HL-60 (cell line): ENCODE measurements at places on chromosomes 5 and 9.
A peak's percentile ranks its signal among the peaks of the same experiment; 100 is the strongest.

DNA sequence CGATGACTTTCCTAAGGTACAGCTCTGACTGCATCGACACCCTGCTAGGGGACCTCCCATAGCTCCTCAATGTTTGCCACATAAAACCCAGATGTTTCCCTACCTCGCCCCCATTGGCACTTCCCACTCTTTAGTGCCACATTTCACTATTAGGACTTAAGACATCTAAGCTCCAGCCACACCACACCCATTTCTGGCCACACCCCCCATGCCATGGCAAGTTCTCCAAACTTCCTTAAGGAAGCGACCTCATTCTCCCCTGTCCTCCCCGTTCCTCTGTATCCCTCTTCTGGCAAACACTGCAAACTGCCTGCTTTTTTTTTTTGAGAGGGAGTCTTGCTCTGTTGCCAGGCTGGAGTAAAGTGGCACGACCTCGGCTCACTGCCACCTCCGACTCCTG lies 62.9 kb downstream of the USP20 start:
- DNase-seq, result no peak

GRCh38 chr5:19751326-19751725 lies 236.7 kb downstream of the CDH18 start:
- no peak for DNase-seq

DNA sequence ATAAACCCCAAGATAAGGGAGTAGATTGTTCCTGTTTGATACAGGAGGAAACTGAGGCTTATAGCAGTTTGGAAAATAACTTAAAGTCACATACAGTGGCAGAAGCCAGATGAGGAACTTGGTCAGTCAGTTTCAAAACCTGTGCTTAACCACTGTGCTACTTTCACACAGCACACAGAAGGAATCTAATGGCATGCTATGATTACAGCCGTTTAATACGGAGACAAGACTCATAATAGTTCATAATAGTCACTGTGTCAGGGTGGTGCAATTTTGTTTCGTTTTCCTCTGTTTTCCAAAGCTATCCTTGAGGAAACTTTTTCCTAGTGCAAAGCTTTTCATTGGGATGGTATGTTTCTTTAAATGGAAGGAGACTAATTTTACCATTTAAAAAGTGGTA lies 112.3 kb downstream of the GCNT1 start:
- DNase-seq, result peak; percentile 79

GRCh38 chr9:36716496-36716895 lies 143.8 kb downstream of the MELK start:
- no peak for DNase-seq

DNA sequence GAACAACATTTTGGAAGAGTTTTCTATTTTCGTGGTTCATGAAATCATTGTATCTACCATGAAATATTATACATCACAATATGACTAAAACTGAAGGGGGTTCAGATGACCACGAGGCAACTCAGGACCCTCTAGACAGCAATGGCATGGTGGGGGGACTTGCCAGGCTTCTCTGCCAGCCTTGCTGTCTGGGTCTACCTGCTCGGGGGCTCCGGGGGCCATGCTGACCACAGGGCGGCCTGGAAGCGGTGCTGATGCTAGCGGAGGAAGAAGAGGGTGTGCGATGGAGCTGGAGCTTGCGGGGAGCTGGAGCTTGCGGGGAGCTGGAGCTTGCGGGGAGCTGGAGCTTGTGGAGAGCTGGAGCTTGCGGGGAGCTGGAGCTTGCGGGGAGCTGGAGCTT lies 89.2 kb upstream of the IRX4 start:
- DNase-seq, result no peak

DNA sequence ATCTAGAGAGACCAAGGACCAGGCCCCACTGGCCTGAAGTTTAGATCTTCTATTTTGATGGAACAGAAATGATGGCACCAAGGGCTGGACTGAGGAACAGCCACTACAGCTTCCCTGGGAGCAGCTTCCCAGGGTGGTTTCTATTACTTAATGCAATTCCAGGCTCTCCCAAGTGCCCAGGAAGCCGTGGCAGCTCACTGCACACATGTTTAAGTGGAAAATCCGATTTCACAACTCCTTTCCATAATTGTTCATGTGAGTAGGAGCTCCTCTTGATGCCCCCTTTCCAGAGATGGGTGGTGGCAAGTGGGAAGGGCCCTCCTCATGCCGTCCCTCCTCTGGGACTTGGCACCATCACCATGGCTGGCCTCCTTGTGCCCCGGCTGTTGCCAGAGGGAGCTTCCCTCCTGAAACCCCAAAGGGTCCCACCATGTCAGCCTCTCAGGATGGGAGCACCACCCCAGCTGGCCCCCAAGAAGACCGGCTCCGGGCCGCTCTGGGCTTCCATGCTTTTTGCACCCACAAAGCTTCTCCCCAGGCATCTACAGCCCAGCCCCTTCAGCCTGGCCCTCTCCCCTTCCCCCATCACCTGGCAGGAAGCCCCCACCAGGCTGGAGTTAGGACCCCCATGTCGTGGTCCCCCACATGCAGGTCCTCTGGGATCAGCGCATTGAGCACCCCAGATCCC lies 9.1 kb upstream of the UBAC1 start:
- DNase-seq, result no peak

- no peak for DNase-seq
These were observed 58.7 kb downstream of the SLC46A2 start for GRCh38 chr9:112831969-112832368.

DNA sequence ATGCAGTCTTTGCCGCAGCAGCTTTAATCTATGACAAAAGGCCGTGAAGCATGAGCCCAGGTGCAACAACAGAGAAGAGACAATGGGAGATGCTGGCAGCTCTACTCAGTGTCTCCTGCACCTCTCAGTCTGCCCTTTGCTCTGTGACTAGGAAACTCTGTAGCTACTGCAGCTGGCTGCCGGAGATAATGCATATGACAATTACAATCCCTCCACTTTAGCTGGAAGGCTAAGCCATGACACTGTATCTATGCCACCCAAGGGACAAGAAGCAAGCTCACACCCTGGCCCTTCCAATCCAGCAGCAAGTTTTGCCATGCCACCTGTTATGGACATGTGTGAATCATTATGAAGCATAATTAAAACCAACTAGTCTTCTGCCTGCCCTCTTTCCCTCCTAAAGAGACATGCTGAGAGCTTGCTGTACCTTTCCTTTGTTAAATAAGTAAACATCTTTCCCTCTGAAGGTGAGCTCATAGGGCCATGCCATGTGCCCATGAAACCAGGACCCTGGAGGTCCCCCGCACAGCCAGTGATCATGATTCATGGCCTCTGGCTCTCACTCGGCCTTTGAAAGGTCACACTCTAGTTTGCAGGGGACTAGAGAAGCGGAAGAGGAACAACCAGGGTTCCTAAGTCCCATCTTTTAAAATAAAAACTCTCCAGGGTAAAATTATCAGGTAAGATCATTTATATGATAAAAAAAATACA lies 219.4 kb downstream of the SPOCK1 start:
- no peak for DNase-seq

- no peak for DNase-seq
These were observed 157.7 kb downstream of the PARP8 start for GRCh38 chr5:50824109-50824508.

DNA sequence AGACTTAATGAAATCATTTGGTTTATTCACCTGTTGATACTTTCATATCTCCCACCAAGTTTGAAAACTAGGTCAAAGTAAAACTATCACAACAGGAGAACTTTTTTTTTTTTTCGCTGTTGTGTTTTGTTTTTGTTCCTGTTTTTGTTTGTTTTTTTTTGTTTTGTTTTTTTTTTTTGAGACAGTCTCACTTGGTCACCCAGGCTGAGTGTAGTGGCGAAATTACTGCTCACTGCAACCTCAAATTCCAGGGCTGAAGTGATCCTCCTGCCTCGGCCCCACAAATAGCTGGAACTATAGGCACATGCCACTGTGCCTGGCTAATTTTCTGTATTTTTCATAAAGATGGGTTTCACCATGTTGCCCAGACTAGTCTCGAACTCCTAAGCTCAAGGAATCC lies 49.3 kb downstream of the MLLT3 start:
- DNase-seq, result no peak

DNA sequence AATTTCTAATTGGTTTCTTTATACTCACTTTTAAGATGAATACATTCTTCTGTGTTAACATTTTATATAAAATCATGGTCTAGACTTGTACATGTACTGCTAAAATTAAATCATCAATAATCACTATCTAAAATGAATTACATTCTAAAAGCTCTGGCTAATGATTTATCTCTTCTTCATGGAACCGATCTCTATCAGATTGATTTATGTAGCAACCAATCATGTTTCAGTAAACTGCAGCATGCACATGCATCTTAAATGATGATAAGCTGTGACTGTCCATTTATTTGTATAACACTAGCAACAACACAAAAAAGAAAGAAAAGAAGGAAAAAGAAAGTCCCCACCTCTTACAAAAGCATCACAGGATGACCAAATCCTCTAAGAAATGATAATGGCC lies 669.2 kb downstream of the NR2F1-AS1 start:
- no peak for DNase-seq

- DNase-seq, result peak; percentile 53
These were observed 338.7 kb upstream of the PDE4D start for GRCh38 chr5:60232036-60232795.
